ENCODE measurements at places on chromosomes 12 and 14.

- peak; percentile 24 for DNase-seq
These were observed 22.4 kb upstream of the FBXO21 start for GRCh38 chr12:117212563-117213190.

GRCh38 chr14:99837822-99838221 lies 44.6 kb downstream of the EML1 start:
- DNase-seq, result no peak

- no peak for DNase-seq
These were observed 38.1 kb upstream of the NPAS3 start for GRCh38 chr14:32900547-32900946.

DNA sequence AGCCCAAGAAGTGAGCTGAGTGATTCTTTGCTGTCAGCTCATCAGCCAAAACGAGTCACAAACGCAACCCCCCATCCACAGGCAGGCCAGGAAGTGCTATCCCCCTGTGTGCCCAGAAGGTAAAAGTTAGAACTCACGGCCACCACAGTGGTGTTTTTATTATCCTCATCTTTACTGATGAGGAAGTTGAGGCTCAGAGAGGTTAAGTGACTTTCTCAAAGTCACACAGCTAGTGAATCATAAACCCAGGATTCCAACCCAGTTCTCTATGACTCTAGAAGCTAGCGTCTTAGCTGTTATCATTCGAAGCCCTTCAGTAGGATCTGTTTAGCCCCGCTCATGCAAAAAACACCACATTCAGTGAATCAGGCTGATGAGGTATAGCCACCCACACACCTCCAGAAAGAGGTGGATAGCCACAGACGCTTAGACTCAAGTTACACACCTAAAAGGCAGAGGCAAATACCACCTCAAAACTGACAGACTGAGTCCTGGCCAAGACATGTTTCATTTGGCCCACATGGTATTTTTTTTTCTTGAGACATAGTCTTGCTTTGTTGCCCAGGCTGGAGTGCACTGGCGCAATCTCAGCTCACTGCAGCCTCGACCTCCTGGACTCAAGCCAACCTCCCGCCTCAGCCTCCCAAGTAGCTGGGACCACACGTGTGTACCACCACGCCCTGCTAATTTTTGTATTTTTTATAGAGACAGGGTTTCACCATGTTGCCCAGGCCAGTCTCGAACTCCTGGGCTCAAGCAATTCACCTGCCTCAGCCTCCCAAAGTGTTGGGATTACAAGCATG lies 100.7 kb downstream of the SCARB1 start:
- no peak for DNase-seq

DNA sequence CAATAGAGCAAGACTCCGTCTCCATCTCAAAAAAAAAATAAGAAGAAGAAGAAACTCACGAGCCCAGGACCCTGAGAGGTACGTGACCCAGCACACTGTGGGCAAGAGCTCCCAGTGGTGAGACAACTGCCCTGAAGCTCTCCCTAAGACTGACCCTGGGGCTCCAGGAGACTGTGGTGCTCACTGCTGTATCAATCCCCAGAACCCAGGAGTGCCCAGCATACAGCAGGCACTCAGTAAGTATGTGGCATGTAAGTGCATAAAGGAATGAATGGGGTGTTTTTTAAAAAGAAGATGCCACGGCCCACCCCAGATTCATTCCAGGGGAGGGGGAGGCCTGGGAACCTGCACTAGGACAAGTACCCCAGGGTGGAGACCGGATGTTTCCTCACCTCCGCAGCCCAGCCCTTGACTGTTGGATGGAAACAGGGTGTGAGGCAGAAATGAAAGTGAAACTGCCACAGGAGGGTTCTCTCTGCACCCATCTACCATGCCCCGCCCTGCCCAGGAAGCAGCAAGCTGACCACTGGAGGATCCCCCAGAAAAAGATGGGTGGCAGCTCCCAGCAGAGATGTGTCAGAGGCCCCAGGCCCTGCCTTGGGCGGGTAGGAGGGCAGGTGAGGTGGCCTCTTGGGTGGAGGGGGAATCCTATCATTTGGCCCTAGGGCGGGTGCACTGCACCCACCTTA lies 12.2 kb downstream of the ITPK1 start:
- peak; percentile 24 for DNase-seq

DNA sequence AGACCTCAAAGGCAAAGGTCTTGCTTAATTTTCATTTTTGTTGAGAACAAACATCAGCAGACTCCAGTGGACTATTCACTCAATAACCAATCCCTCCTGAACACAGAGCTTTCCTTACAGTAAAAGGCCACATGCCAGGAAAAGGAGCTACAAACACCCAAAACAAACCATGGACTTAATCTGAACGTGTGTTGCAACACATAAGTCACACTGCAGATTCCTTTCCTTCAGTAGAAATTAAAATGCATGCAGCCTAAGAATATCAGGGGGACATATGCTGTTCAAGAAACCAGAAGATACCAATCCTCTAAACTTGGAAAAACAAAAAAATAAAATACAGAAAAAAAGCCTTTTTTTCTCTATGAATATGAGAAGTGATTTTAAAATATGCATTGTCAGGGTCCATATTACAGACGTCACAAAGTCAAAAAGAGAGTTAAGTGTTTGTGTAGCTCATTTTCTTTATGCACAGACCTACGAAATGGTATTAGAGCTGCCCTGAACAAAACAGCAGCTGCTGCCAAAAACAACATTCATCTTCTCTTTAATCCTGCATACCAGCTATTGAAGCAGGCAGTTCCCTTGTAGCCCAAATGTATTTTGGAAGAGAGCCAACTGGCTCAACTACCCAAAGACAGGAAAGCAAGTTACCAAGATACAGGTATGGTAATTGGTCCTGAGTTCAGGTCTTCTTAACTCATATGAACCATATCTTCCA lies 26.2 kb downstream of the KITLG start:
- DNase-seq, result no peak

DNA sequence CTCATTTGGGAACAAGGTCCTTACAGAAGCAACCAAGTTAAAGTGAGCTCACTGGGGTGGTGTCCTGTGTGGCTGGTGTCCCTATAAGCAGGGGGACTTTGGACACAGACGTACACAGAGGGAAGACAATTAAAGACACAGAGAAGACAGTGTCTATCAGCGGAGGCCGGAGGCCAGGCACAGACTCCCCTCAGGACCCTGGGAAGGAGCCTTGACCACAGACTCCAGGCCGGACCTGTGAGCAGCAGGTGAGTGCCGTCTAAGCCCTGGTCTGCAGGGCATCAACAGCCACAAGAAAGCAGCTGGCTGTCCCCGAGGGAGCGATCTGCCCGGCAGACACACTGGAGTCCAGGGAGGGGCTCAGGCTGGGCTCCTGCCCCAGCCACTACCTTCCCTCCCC lies 219.1 kb upstream of the C14orf180 start:
- no peak for DNase-seq

- no peak for DNase-seq
These were observed 14.9 kb upstream of the IRF2BPL start for GRCh38 chr14:77043177-77043983.

- no peak for DNase-seq
These were observed 29.8 kb downstream of the DICER1 start for GRCh38 chr14:95127531-95127911.

- DNase-seq, result no peak
These were observed 43.5 kb downstream of the BCAT1 start for GRCh38 chr12:24905431-24905830.

- no peak for DNase-seq
These were observed 40.8 kb downstream of the FBXL14 start for GRCh38 chr12:1553536-1553935.

DNA sequence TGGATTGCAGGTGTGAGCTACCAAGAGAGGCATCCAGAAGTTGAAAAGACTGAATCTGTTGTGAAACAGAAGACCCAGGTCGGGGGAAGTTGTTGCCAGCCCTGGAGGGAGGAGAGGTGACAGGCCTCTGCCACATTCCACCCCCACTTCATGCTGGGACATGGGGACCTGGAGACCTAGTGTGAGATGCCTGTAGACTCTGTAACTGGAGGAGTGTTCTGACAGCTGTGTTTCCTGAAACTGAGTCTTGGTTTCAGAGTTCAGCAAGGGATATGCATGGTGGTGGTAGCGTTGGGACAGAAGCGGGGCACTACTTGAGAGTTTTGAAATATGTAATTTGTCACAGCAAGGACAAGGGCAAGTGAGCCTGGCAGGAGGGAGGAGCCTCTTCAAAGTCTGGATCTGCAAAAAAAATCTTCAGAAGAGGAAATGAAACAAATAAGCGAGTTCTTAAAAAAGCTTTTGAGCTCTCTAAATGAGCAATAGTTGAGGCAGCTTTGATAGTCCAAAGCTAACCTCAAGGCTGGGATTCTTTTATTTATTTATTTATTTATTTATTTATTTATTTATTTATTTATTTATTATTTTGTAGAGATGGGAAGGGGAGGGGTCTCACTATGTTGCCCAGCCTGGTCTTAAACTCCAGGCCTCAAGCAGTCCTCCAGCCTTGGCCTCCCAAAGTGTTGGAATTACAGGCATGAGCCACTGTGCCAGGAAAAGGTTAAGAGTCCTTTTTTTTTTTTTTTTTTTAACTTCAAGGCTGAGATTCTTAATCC lies 58.9 kb upstream of the EEA1 start:
- DNase-seq, result no peak

DNA sequence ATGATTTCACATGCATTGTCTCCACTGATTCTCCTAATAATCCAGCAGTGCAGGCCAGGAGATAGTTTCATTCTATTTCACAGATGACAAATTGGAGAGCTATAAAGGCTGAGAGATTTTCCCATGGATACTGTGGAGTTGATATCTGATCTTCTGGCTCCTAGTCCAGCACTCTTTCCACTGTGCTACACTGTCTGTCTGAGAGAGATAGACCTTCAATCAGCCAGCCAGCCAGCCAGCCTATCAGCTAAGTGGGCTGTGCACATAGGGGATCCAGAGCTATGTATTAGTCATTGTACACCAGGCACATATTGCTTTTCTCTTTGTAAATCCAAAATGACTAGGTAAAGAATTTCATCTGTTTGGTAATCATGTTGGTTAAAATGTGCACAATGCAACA lies 91.8 kb upstream of the ATP2B1 start:
- DNase-seq, result no peak

GRCh38 chr12:27576667-27577347 lies 52.8 kb downstream of the PPFIBP1 start:
- DNase-seq, result no peak

DNA sequence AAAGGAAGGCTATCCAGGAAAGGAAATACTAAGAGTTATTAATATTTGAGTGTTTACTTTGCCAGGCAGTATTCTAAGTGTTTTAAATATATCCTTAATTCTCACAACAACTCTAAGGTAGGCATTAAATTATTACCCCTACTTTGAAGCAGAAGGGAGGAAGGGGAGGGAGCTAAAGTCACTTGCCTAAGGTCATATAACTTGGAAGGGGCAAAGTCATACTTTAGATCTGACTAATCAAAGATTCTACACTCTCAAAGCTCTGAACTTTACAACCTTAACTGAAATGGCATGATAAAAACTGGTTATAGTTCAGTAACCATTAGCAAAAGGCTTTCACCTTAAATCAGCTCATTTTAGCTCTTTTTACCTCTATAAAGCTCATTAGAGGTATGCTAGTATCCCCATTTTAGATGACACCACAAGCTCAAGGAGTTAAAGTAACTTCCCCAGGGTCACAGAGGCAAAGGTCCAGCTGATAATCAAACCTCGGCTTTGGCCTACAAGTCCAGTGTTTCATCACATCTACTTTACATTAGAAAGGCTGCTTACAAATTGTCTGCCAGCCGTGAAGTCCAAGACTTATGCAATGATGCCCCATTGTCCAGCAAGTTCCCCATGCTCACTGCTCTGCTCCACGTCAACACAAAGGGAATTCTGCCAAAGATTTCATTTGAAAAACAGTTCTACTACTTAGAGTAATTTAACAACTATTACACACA lies 223.9 kb downstream of the MED13L start:
- no peak for DNase-seq

GRCh38 chr12:31205054-31205453 lies 120.9 kb downstream of the SINHCAF start:
- DNase-seq, result no peak

- DNase-seq, result no peak
These were observed 30.7 kb upstream of the DLK1 start for GRCh38 chr14:100696008-100696407.

DNA sequence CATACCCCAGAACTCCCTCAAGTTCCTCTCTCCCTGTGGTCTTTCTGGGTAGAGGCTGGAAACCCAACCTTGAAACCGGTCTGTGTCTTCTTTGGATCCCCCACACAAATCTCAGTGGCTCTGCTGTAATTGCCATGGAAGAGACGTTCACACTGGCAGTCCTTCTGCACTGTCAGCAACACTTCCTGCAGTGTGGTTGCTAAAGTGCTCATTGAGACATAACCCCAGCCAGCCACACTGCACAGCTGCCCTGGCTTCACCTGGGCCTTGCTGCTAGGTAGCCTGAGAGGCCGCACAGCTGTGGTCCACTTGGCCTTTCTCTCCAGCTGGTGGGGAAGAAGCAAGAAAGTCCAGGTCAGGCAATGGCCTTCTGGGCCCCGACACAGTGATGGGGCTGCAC lies 2.4 kb downstream of the GZMH start:
- no peak for DNase-seq

DNA sequence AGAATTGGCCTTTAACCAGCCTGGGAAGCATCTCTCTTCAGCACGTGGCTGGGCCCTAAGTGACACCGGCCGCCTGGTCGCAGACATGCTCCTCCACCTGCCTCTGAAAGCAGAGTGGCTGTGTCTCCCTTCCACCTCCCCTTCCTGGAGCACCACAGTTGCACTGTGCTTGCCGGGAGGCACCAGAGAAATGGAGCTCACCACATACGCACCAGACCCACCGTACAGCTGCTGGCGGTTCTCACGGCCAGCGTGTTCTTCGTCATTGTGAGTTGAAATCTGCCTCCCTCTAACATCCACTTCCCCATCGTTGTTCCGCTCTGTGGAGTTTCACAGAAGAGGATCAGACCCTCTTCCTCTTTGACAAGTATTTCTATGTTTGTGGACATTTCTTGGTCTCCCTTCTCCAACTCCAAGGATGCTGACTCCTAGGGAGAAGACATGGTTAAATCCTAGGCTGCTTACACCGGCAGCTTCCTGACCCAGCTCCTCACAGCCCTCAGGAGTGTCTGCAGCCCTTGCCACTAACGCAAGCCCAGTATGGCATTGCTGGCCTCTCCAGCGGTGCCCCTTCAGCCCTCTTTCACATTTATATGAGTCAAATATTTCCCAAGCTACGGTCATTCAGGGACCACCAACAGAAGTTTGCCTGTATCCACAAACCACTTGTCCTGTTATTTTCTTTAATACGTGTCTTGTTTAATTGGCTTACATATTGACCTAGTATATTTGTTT lies 11.5 kb upstream of the KRT5 start:
- DNase-seq, result no peak

DNA sequence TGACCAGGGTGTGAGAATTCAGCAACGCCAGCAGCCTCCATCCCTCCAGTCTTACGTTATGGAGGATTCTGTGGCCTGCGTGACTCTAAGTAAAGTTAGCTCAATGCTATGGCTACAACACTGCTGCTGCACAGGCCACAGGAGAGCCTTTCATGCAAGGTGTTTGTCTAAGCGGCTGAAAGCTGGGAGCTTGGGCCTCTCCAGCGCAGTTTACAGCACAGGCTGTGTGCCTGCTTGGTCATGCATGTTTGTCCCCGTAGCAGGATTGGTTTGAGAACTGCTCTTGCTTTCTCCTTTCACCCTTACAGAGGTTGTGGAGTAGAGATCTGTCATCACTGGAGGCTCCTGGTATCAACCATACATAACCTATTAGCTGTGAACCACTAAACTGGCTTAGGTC lies 113.1 kb upstream of the TMCC3 start:
- no peak for DNase-seq

- DNase-seq, result no peak
These were observed 58.8 kb downstream of the PIK3C2G start for GRCh38 chr12:18320036-18320617.

- no peak for DNase-seq
These were observed 377.5 kb downstream of the ALG10 start for GRCh38 chr12:34399631-34400410.

- DNase-seq, result no peak
These were observed 131.6 kb downstream of the ADGRD1 start for GRCh38 chr12:131085125-131085815.
